ENCODE measurements at places on chromosomes 6 and 20. TPM values are rescaled to one million over a fixed set of nuclear protein-coding genes. Genes with fewer than 3 reads are reported as not detected.
A peak's percentile ranks its signal among the peaks of the same experiment; 100 is the strongest.

GRCh38 chr6:111080698-111081097, 6.6 kb upstream of the SLC16A10 start:
- no peak overlapping the region for H3K27ac ChIP-seq
- no peaks in the 10 kb centered on the region for H3K4me1 ChIP-seq
- no peak overlapping the region for H3K4me3 ChIP-seq
- H3K27me3 ChIP-seq = no peaks in the 10 kb centered on the region
- no peaks in the 10 kb centered on the region for H3K36me3 ChIP-seq

- no peak overlapping the region for H3K4me3 ChIP-seq
- peaks cover 44% of the 10 kb centered on the region for H3K4me1 ChIP-seq
- H3K27ac ChIP-seq = no peak overlapping the region
- DNase-seq = no peak
- H3K27me3 ChIP-seq = no peaks in the 10 kb centered on the region
Measured at GRCh38 chr20:64068386-64069208, 5.6 kb downstream of the TCEA2 start.

DNA sequence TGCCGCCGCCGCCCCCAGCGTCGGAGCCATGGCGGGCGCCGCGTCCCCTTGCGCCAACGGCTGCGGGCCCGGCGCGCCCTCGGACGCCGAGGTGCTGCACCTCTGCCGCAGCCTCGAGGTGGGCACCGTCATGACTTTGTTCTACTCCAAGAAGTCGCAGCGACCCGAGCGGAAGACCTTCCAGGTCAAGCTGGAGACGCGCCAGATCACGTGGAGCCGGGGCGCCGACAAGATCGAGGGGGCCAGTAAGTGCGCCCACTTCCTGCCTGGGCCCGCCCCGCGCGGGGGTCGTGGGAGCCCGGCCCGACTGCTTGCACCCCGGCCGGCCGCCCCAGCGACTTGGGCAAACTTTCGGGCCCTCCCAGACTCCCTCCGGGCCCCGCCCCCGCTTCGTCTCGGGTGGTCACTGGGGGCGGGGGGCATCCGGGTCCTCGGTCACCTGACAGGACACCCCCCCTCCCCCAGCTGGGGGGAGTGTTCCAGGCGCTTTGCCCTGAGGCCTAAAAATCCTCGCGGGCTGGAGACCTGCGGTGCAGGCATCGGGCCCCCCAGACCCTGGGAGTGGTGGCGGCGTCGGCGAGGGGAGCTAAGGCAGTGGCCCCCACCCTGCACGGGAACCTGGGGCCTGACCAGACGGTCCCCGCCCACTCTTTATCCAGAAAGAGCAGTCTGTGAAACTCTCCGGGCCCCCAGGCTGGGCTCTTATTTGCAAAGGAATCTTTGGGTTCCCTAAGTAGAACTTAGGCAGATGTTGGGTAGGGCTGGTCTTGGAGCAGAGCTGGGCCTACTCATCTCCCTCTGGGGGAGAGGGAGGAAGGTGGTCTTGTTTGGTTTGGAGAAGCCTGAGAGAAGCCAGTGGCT, 501 bp downstream of the PLCG1 start:
- no peaks in the 10 kb centered on the region for H3K36me3 ChIP-seq
- peaks cover 71% of the 10 kb centered on the region for H3K4me1 ChIP-seq
- peak overlapping the region; percentile 93 for H3K4me3 ChIP-seq
- H3K27me3 ChIP-seq = no peaks in the 10 kb centered on the region

DNA sequence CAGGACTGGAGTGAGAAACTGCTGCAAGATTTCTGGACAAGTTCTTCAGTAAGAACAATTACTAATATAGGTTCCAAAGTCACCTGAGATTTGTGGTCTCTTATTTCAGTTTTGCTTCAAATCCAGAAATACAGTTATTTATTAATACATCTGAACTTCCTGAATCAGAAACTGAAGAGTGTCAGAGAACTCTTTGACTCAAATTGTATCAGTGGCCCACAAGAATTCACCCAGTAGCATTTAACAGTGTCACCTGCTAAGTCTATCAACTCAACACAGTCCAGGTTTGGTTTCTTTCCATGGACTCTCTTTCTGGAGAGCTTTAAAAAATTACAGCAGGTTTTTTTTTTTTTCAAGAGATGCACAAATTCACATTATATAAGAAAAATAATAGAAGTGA, 18.8 kb upstream of the NHSL1 start:
- no peaks in the 10 kb centered on the region for H3K4me1 ChIP-seq
- DNase-seq = no peak
- no peak overlapping the region for H3K4me3 ChIP-seq
- no peaks in the 10 kb centered on the region for H3K36me3 ChIP-seq
- H3K27me3 ChIP-seq = no peaks in the 10 kb centered on the region
- H3K27ac ChIP-seq = no peak overlapping the region

DNA sequence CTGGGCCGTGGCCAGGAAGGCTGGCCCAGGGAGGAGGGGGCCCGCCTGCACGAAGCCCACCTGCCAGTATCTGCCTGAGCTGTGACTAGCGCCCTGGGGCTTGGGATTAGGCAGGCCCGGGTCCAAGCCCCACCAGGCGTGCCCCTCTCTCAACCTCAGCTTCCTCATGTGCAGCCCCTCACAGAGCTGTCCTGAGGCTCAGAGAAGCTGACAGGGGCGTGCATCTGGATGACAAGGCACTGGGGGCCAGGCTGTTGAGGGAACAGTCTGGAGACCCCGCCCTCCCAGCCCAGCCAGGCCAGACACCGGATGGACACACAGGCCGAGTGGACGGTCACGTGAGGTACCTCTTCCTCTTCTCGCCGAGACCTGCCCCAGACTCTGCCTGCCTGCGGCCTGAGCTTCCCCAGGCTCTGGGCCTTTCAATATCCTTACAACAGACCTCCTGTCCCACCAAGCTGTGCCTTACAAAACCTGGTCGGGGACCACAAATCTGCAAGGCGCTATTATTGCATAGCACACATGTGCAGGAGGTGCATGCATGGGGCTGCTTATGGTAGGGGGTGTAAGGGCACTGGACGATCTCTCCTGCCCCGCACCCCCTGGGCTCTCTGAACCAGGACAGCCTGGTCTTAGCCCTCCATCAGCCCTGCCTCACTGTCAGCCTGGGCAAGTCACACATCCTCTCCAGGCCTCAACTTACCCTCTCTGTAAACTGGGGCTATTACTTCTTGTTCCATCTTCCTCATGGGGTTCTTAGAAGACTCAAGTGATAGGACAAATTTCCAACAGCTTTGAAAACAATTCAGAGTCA, 20.0 kb downstream of the NOL4L start:
- peaks cover 14% of the 10 kb centered on the region for H3K4me1 ChIP-seq
- H3K27ac ChIP-seq = no peak overlapping the region
- no peak for DNase-seq
- no peaks in the 10 kb centered on the region for H3K27me3 ChIP-seq

DNA sequence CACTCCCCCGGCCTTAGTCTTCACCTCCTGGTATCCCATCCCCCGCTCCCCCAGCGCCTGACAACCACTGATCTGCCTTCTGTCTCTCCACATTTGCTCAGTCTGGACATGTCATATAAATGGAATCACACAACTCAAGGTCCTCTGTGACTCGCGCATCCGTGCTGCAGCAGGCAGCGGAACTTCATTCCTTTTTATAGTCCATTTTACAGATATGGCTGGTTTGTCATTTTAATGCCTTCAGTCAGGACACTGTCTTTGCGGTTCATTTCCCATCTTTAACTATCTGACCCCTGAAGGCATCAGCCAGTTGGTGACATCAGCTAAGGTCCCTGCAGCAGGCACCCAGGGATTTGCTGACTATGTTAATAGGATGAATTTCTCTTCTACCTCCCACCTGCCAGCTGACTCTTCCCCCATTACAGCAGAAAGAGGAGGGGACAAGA, 125.7 kb downstream of the ZMYND8 start:
- H3K4me1 ChIP-seq = no peaks in the 10 kb centered on the region
- H3K27ac ChIP-seq = no peak overlapping the region
- no peaks in the 10 kb centered on the region for H3K27me3 ChIP-seq
- no peak overlapping the region for H3K4me3 ChIP-seq
- H3K36me3 ChIP-seq = peaks cover 66% of the 10 kb centered on the region
- DNase-seq = no peak

GRCh38 chr6:112253498-112253840, 898 bp downstream of the LAMA4 start:
- H3K36me3 ChIP-seq = no peaks in the 10 kb centered on the region
- peak overlapping the region; percentile 52 for H3K4me3 ChIP-seq
- H3K4me1 ChIP-seq = no peaks in the 10 kb centered on the region
- H3K27me3 ChIP-seq = peaks cover 30% of the 10 kb centered on the region

DNA sequence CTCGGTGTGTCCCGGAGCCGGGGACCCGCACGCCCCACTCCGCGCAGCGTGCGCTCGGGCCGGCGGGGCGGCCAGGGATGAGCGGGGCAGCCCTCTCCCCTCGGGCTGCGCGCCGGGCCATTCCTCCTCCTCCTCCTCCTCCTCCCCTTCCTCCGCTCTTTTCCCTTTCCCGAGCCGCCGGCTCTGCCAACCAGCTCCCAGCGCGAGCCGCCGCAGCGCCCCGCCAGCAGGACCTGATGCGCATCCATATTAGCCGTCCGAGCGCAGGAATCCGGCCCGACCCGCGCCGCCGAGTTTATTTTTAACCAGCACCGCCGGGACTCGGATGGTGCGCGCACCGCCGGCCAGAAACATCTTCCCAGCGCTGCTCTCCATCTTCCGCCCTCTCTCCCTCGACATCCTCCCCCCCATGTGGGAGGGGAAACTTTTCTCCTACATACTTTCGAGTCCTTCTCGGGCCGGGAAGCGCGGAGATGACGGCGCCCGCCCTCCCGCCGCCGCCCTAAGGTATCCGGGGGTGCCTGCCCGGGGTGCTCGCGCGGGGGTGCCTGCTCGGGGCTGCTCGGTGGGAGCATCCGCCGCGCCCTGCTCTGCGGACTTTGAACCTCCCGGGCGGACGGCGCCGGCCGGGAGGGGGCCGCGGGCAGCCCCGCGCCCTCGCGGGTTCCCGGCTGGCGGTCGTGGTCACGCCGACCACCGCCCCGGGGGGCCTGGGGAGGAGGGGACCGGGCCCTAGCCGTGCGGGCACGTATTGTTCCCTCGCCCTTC, 619 bp downstream of the RREB1 start:
- H3K4me3 ChIP-seq = peak overlapping the region; percentile 82
- no peaks in the 10 kb centered on the region for H3K36me3 ChIP-seq
- H3K27me3 ChIP-seq = no peaks in the 10 kb centered on the region
- no peak for DNase-seq
- peak overlapping the region; percentile 92 for H3K27ac ChIP-seq

DNA sequence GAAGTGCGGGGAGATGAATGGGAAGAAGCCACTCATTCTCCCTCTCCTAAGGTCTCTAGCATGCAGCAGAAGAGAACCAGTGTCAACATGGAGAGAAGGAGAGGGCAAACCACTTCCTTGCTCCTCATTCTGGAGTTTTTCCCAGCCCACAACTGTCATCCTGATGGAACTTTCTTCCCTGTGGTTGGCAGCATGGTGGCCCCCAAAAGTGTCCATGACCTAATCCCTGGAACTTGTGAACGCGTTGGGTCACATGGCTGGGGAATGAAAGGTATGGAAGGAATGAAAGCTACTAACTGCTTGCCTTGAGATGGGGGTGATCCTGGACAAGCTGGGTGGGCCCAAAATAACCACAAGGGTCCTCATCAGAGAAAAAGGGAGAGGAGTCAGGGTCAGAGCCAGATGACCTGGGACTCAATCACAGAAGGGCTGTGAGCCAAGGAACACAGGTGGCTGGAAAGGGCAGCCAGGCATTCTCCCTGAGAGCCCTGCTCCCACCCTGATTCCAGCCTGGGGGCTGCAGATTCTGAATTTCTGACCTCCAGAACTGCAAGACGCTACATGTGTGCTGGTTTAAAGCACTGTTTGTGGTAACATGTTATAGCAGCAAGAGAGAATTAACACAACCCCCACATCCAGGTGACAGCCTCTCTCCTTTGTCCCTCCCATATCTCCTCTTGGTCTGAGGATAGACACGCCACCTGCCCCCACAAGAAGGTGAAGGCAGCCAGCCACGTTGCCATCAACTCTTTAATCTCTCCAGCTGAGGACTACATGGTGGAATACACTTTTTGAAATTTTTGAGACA, 63.2 kb downstream of the PYGB start:
- H3K27me3 ChIP-seq = no peaks in the 10 kb centered on the region
- H3K36me3 ChIP-seq = peaks cover 6% of the 10 kb centered on the region

DNA sequence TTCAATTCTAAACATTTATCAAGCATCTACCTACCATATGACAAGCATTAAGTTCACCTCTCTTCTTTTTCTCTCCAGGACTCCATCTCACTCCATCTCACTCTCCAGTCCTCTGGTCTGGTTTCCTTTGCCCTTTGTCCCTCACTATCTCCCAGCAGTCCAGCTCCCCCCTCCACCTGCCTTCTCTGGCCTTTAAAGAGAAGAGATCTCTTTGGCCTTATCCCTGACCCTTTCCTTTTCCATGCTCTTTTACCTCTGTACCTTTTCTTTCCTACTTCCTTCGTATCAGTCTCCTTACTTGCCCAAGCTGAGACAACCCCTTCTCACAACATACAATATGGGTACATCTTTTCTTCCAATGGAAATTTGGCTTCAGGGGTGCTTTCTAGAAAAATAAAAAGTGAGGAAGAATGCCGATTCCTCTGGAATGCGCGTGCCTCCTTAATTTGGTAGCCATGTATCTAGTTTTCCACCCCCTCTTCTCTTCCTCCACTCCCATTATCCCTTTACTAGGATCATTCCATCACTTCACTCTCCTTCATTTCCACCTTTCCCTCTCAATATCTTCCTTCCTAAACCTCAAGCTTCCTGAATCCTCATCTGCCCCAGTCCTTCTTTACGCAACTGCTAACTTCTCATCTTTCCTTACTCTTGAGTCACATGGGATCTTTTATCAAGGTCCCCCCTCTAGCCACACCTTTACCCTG, 745 bp upstream of the AGPAT1 start:
- DNase-seq = no peak
- H3K4me1 ChIP-seq = peaks cover 54% of the 10 kb centered on the region
- H3K36me3 ChIP-seq = peaks cover 20% of the 10 kb centered on the region
- peak overlapping the region; percentile 97 for H3K27ac ChIP-seq
- H3K4me3 ChIP-seq = peak overlapping the region; percentile 80
- no peaks in the 10 kb centered on the region for H3K27me3 ChIP-seq

ALDH8A1 gene
- 9.1 TPM for polyA plus RNA-seq

DYNLRB1 gene
- polyA plus RNA-seq = 226 TPM

SYNE1 gene
- polyA plus RNA-seq = 49.6 TPM

GNMT gene
- 2.6 TPM for polyA plus RNA-seq

Measured in thymus (tissue), 14 donors.